Neural progenitor cell (in vitro differentiated cells): ENCODE measurements at places on chromosomes 3 and 15.

GRCh38 chr3:42159706-42160472 is 68.7 kb downstream of the TRAK1 start:
- DNase-seq: peak; percentile 89

DNA sequence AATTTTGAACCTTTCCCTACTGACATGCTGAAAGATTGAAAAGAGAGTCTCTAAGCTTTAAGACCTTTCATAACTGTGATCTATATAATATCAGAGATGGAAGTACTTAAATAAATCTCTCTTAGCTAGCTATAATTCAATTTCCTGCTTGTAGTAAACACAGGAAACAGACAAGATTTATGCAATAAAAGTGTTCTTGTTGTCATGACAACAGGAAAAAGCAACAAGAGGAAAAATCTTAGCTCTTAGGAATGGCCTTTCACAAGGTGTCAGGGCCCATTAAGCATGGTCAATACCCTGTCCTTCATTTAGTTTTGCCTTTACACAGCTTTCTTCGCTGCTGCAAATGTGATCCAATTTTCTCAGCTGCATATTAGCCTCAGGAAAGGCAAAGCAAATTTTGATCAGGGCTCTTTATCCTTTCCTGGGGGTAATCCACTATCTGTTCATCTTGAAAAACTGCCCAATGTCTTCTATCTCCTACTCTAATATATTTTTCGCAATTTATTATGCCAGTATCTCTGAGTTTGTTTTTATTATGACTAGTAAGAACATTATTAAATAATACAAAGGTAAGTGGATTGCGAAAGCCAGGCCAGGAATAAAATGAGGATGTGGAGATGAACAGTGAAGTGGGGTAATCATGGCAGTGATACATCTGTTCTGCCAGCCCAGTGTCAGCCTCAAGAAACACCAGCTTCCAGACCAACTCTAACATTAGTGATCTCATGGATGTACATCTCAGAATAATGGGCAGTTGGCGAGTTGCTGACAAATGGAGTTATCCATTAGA is 28.7 kb downstream of the SIDT1 start:
- no peak for DNase-seq

DNA sequence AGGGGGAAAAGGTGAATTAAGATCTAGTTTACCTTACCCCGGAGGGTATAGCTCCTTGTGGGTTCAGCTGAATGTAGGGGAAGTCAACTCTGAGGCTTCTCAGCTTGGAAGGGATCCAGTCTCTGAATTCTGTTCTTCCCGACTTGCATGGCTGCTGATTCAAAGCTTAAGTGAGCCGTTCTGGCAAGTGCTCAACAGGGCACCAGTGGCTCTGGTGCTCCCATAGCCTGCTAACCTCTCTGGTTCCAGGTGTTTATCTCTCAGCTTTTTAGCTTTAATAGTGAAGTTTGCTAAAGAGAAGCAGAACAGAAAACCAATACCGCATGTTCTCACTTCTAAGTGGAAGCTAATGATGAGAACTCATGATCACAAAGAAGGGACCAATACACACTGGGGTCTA is 46.3 kb upstream of the RBP1 start:
- DNase-seq: no peak

GRCh38 chr3:129276385-129276784 is 2.3 kb upstream of the HMCES start:
- DNase-seq: no peak

DNA sequence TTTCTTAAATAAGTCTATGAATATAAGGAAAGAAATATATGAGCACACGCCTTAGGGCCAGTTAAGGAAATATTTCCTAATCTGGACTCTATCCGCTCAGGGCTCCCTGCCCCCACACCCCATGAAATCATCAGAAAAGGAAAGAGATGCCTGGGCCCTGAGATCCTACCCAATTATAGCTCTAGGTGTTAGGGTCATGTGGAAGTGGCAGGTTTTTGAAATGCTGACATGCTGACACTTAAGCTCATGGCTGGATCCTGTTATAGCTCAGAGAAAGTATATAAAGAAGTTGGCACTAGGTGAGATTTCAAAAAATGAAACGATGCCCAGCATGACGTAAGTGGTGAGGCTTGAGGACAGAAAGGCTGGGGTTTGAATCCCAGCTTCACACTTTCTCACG is 43.5 kb upstream of the AKAP13 start:
- DNase-seq: no peak

DNA sequence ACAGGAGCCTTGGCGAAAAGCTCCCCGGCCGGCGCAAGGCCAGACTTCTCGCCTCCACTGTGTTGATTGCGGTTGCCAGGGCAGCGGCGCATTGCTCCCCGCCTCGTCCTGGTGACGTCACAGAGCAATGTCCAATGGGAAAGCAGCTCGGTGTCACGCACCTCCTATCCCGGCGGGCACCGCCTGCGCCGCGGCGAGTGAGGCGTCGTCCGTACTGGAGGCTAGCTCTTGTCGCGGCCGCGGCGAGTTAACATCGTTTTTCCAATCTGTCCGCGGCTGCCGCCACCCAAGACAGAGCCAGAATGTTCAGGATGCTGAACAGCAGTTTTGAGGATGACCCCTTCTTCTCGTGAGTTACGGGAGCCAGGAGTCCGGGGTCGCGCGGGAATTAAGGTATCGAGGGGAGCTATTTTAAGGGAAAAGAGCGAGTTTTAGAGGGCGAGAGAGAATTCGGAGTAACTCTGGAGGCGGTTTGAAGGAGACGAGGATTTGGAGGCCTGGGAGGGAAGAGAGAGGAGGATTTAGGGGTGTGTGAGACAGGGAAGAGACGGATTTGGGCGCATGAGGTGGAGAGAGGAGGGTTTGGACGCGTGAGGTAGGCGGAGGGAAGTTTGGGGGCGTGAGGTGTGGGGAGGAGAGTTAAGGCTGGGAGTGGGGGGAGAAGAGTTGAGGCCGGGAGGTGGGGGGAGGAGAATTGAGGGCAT is at the start of gene MLF1:
Gene MLF1, plus strand, starts transcription at position 196 of the 704 bp plus-strand sequence. Its CDS starts 107 bp downstream, at position 303.
- DNase-seq: peak; percentile 98

DNA sequence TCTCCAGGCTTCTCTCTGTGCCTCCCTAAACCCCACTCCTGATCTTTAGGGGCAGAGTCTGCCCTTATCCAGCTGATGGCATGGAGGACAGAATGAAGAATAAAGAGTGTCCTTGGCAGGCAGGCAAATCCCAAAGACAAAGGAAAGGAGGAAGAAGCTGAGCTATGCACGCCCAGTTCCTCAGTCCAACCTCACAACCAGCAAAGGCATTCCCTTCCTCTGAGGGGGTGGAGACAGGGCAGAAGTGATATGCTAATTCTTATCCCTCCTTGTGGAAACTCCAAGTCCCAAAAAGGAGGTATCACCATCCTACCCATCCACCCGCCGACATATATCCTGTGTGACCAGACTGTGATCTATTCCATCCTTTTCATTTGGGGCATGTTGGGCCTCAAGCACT is 10.5 kb upstream of the CCDC54 start:
- DNase-seq: no peak

- DNase-seq: no peak
Measured at GRCh38 chr3:87333393-87333892, 57.1 kb upstream of the POU1F1 start.

GRCh38 chr15:67024314-67024997 is 40.9 kb upstream of the SMAD3 start:
- DNase-seq: no peak

DNA sequence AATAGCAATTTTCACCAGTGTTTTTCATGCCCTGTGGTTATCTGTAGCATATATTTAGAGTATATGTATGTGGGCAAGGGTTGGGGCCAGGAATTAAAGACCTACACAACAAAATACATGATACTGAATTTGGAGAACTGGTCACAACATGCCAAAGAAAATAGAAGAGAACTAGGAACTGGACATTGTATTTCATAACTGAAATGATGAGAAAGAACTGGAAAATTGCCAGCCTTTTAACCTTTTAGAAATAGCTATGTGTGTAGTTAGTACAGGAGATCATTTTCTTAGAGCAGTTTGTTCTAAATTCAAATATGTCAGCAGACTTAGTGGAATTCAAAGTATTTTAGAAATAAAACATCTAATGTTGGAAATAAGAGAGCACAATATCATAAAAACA is 227.1 kb upstream of the CGNL1 start:
- no peak for DNase-seq

DNA sequence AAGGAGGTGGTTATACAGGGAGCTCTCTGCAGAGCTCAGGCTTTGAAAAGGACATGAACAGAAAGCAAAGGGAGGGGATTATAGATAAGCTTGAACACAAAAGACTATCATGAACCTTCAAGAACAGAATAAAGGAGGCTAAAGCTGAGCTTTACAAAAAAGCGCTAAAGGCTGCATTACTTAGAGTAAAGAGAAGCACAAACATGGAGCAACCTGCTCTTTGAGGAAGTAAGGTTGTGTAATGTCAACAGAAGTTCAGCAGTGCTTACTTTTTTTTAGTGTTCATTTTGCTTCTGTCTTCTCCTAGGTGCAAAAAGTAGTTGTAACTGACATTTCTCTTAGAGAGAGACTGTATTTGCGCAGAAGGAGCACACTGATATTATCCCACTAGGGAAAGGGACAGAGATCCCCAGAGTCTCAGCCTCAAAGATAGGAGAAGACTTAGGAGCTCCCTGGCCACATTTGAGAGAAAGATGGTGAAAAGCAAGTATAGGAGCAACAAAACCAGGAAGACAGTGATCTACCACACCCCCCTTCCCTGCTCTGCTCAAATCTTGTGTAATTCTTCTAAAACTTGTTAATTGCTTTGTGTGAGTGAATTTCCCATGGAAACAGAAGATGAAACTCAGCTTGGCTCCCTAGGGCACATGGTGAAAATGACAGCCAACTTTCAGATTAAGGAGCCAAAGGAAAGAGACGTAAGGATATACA is 54.7 kb downstream of the QTRT2 start:
- DNase-seq: peak; percentile 81
